ENCODE measurements at places on chromosomes 12 and 14.

DNA sequence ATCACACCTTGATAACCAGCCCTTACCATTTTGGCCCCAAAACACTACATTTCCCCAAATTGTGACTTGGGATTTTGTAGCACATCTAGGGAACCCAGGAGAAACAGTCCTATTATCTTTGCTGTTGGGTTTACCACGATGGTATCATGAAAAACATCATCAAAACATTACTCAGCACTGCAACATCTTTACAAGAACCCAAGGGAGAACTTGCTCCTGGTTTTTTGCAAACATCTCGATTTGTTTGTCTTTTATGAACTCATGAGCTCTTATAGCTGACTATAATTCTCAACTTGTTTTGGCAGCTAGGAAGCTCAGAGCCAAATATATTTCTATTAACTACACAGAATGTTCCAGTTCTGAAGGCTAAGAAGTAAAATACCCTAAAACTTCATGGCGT lies 65.7 kb downstream of the TBX5 start:
- DNase-seq, result no peak

- no peak for DNase-seq
These were observed 409.7 kb downstream of the NOVA1 start for GRCh38 chr14:26187996-26188620.

DNA sequence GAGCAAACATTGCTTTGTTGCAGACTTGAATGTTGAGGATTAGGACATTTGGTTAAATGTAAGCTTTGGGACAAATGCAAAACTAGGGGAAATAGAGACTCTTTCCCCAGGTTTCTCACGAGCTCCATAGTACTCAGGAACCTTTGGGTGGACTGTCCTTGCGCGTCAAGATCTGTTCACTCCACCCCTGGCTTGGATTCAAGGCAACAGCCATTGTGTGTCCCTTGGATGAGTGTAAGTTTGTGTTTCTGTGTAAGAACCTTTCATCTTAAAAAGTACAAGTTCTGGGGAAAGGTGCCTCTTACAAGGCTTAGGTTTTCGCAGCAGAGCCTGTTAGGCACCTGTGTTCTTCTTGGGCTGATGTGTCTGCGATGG lies 3.7 kb downstream of the SUSD6 start:
- no peak for DNase-seq

DNA sequence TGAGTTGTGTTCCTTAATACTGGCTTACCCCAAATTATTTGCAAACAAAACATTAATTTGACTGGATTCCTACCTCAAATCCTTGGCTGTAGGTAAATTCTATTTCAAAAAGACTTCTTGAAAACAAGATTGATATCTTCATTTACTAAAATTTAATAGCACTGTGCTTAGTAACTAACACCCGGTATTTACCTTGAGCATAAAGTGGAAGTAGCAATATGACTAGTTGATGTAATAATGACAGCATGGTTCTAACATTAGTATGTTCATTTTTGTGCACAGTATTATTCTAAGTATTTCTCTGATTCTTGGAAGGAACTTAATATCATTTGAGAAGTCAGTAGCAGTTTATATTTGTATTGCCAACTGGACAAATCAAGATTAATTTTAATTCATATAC lies 96.8 kb downstream of the PPHLN1 start:
- no peak for DNase-seq

GRCh38 chr14:51602310-51602709 lies 49.4 kb upstream of the FRMD6 start:
- DNase-seq, result no peak

- no peak for DNase-seq
These were observed 42.7 kb upstream of the ALX1 start for GRCh38 chr12:85237327-85237726.

DNA sequence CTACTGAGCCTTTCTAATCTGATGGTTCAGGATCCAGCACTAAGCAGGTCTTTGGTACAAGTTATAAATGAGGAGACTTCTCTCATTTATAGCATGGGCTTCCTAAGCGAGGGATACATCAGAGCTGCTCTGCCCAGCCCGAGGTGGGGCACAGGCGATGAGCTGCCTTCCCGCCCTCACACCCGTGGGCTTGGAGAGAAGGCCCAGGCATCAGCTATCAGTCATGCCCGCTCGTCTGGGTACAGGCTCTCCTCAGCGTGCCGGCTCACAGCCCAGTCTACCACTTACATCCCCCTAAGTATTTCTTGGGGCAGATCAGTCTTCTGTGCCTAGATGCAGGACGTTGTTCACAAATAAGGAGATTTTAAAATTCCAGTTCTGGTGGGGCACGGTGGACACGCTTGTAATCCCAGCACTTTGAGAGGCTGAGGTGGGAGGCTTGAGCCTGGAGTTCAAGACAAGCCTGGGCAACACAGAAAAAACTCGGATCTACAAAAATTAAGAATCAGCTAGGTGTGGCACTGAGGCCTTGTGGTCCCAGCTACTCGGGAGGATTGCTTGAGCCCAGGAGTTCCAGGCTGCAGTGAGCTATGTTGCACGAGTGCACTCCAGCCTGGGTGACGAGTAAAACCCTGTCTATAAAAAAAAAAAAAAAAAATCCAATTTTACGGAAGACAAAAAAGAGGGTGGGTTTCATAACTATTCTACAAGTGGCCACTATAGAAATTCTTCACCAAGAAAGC lies 57.0 kb downstream of the CCDC88C start:
- DNase-seq, result no peak

DNA sequence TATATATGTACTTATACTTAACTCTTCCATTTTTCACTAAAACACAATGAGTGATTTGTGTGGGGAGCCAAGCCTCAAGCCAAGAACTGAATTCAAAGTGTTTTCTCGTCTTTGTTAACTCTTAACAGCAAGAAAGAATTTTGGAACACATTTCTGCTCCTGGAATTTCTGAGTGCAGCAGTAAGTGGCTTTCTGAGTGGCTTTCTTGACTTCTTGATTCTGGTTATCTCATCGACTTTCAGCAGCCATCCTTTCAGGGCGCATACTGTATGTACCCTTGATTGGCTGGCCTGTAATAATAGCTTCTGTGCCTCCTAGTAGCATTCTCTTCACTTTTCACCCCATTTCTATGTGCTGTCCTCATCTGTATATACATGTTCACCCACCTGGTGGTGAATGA lies 157.4 kb downstream of the FBXL14 start:
- no peak for DNase-seq

GRCh38 chr12:121915841-121916321 lies 2.5 kb upstream of the CFAP251 start:
- DNase-seq, result no peak

DNA sequence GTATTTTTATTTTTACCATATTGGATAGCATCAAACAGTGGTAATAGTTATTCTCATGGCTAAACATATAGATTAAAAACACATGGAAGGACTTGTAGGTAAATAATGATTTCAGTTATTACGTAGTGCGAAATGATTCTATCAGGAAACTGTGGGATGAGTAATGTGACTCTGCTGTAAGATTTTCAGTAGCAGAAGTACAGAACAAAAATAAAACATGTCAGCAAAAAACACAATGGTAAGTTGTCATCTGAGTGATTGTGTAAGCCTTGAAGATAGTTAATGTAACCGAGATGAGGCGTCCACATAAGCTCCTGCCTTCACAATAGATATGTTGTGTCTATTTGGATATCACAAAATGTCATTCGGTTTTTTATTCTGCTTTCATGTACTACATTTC lies 99.8 kb downstream of the BORCS5 start:
- DNase-seq, result no peak

- no peak for DNase-seq
These were observed 104.0 kb upstream of the PWP1 start for GRCh38 chr12:107581619-107582015.

DNA sequence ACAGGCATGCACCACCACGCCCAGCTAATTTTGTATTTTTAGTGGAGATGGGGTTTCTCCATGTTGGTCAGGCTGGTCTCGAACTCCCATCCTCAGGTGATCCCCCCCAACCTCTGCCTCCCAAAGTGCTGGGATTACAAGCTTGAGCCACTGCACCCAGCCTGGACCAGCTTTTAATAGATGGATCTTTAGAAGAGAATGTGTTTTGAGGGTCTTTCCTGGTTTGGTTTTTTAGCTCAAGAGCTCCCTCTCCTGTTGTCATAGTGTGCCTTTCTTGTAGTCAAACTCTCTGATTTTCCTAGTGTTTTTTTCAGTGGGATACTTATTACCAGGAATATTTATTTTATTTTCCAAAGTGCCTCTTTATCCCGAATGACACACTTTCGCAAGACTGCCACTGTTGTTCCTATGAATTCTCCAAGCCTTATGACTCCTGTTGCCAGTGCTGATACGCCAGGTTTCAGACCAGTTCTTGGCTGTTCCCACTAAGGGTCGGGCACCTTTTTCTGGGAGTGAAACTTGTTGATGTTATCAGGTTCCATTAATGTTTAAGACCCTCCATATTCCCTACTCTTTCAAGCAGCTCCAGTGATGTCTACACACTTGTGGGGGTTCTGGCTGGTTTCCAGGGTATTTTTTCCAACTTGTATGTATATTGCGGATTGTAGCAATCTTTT lies 31.5 kb upstream of the LIMA1 start:
- no peak for DNase-seq

DNA sequence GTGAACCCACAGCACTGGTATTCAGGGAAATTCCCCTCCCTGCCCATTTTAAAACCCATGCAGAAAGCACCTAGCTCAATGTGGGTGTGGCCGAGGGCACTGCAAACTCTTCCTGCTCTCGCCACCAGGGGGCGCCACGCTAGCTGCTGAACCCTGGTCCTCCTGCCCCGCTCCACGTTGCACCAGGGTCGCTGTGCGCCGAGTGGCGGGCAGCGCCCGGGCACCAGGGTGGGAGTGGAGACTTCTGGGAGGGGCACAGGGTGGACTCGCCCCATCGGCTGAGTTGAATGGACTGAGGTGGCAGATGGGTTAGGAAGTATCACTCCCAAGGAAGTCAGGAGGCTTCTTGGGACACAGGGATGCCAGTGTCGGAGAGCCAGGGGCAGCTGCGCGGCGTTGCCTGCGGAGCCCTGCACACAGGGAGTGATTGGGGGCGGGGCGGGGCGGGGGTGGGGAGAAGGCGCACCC lies 48.1 kb upstream of the BCL11B start:
- DNase-seq, result peak; percentile 68

GRCh38 chr12:89348894-89349699 lies 3.2 kb downstream of the DUSP6 start:
- DNase-seq, result no peak

- DNase-seq, result peak; percentile 66
These were observed 69.4 kb upstream of the EVL start for GRCh38 chr14:99995700-99996356.

- no peak for DNase-seq
These were observed 144.3 kb downstream of the BCL11B start for GRCh38 chr14:99127651-99128167.

GRCh38 chr14:57060276-57060955 lies 208.3 kb downstream of the EXOC5 start:
- no peak for DNase-seq

DNA sequence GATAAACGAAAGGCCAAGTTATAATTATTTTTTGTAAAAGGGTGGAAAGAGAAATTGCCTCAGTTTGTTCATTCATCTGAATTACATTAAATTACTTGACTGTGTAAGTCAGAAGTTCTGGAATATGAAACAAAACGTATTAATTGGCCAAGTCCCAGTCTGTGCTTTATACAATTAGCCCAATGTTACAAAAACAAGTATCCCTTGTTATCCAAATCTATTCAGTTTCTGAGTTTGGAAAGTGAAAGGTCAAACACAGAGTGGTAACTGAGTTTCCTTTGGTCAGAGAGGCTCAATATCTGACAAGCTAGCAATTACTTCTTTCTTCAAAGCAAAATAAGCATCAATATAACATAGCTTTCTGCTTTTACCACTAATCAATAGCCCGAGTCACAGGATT lies 62.6 kb downstream of the SPPL3 start:
- no peak for DNase-seq

- no peak for DNase-seq
These were observed 275.0 kb downstream of the AKAP6 start for GRCh38 chr14:32603992-32604565.

DNA sequence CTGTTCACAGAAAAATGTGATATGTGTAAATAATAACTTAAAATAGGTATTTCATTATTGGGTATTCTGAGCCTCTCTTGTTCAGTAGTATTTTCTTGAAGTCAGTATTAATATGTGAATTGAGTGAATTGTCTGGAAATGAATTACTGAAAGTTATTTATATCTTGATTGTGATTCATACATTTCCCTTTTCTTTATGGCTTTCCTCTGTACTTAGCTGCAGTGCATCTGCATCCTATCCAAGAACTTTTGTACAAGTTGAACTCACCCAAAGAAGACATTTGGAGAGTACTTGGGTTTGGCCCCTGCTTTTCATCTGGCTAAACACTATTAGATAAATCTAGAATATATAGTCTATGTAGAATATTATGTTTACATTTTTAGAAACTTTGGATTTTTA lies 326.0 kb downstream of the RAD51B start:
- no peak for DNase-seq

DNA sequence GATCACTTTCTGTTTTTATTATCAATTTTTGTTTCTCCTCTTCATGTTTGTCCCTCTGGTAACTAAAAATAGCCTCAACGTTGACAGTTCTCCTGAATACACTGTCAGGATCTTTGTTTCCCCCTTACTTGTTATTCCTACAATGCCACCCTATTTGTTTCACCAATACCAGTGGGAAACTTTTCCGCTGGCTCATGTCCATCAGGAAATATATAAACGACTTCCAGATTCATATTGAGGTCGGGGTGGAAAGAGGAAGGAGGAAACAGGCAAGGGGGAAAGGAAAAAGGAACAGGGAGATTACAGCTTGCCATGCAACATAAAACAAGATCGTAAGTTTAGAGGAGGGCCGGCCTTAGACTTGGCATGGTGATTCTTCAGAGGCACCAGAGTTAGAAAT lies 61.7 kb downstream of the BTBD7 start:
- DNase-seq, result no peak

DNA sequence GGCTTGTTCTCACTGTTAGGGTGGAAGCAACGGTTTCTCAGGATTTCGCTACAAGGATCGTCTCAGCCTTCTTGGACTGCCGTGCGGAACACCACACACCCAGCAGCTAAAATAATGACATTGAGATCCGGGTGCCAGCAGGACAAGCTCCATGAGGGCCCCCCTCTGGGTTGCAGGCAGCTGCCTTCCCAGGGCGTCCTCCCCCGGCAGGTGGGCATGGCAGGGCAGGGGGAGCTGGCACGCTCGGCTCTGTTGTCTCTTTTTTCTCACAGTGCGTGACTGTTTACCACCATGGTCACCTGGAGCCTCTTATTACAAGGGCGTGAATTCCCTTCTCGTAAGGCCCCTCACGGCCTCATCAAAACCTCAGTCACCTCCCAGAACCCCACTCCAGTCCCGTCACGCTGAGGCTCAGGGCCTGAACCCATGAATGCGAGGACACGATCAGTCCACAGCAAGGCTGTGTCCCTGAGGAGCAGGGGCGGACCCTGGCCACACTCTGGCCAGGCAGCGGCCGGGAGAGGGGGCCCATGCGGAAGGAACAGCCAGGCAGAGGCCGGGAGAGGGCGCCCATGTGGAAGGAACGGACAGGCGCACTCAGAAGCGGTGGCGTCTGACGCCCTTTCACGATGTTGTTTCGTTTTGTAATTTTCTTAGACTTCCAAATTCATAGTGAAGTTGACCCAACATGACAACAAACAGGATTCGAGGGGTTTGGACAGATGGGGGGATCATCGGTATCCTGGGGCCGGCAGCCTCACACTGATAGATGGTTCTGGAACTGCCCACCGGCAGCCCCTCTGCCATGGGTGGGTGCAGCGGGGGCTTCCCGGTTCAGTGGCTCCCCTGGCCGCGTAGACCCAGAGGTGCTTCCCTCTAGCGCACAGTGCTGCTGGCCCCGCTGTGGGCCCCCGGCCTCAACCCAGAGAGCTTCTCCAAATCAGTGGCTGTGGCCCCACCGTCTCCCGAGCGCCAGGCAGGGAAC lies 10.0 kb downstream of the LRCOL1 start:
- peak; percentile 19 for DNase-seq

- no peak for DNase-seq
These were observed 2.7 kb downstream of the JDP2 start for GRCh38 chr14:75430526-75430925.
